ENCODE measurements at places on chromosomes 7 and 10.

DNA sequence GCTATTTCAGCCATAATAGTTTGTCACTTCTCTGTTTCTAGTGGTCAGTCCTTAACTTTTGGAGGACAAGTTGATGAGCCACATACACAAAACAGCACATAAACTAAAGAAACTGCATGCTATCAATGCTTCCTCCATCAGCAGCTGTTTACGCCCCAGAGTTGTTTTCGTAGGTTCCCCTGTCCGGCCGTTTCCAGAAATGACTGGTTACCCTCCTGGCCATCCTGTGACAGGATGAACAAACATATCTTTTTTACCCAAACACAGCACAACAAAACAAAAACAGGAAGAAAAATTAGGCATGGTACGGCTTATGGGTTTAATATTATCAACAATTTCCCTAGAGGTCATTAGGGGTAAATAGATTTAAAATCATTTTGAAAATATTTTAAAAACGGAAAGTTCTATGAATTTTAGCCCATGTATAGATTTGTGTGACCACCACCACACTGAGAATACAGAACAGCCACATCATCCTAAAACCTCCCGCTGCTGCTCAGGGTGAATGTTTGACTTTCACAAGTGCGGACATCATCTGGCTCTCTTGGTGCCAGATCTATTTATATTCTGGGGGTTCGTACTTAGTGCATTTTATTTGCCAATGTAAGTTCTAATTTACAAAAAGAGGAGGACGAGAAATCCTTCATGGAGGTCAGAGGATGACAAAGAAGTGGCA is 74.8 kb downstream of the HIPK2 start:
- no peak for DNase-seq

DNA sequence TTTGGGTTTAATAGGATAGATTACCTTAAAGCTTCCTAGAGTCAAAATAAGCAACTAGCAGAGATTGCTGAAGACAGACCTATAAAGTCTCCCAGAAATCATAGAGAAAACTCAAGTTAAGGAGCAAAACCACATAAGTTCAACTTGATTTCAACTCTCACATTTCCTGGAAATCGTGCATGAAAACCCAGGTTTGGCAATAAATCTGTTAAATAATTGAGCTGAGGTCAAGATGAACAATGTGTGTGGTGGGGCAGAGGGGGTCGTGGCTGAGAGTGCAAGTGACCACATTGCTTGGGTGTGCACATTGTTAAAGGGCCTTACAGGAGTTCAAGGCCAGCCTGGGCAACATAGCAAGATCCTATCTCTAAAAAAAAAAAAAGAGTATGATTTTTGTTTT is 636.5 kb downstream of the GALNT17 start:
- DNase-seq = no peak

DNA sequence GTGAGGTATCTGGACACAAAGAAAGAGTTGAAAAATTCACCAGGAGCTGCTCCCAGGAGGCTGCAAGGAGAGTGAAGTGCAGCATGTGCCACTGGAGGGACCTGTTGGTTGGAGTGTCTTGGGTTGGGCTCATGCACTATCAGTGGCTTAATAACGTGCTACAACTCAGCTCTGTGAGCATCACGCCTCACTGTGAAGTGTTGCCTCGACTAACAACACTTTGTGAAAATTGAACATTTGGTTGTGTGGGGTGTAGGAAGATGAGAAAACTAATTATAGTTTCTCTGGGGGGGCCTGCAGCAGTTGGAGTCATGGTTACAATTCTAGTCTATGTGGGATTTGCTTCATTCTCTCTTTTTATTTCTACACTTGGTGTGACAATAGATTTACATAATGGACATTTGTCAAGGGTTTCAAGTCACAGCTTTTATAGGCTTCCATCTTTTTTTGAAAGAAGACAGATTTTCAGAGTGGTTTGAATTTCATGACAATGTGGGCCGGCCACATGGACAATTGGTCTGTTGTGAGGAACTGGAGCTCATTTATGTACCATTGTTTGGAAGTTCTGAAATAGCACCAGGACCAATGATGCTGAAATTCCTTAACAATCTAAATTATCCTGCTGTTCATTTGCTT is 121.3 kb downstream of the RAMP3 start:
- DNase-seq = no peak

- no peak for DNase-seq
Observed at GRCh38 chr7:39300276-39300675, 265.9 kb upstream of the YAE1 start.

GRCh38 chr7:157406971-157407370 is 70.2 kb downstream of the DNAJB6 start:
- DNase-seq = no peak

DNA sequence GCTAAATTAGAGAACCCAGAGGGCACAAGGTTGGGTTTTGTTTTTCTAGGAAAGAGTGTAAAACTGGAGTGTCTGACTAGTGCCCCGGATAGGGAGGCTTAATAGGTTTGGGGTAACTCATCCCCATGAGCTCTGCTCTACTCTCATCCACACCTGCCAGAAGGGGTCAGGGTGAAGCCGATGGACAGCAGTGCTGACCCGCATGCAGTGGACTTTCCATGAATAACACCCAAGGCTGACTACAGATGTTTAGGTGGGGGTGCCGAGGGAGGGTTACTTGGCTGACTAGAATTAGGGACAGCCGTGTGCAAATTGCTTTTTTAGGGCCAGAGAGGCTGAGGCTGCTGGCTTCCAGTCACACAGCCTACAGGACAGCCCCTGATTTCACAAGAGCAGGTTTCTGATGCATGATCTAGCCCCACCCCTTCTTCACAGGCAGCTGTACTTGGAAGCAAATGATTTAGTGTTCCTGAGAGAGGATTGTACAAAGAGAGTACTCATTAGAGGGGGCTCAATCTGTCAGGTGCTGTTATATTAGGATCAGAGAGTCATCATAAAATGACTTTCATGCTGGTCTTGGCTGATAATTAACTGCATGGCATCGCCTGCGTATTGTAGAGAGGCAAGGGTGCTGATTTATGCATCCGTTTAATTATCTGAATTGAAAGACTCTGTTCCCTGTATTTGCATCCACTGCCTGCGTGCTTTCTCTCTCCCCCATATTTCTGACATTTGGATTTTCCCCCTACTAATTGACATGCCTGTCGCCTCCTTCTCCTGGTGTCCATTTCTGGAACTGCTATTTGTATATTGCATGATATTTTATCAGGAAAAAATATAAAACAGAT is 9.5 kb downstream of the INHBA start:
- DNase-seq = no peak

GRCh38 chr7:152544481-152544927 is 108.7 kb upstream of the KMT2C start:
- no peak for DNase-seq

GRCh38 chr10:46255801-46256747 is 30.7 kb upstream of the ANTXRL start:
- DNase-seq = no peak

DNA sequence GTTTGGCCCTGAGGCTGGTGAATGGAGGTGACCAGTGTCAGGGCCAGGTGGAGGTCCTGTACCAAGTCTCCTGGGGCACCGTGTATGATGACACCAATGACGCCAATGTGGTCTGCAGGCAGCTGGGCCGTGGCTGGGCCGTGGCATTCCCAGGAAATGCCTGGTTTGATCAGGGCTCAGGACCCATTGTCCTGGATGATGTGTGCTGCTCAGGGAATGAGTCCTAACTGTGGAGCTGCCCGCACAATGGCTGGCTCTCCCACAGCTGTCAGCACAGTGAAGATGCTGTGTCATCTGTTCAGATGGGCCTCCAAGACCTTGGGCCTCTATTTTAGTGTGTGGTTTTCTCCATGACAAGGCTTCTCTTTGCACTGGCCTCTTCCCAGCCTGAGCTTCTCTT is 64.0 kb downstream of the DMBT1 start:
- no peak for DNase-seq

GRCh38 chr10:97080051-97080776 is 105.5 kb downstream of the SLIT1 start:
- DNase-seq = no peak

DNA sequence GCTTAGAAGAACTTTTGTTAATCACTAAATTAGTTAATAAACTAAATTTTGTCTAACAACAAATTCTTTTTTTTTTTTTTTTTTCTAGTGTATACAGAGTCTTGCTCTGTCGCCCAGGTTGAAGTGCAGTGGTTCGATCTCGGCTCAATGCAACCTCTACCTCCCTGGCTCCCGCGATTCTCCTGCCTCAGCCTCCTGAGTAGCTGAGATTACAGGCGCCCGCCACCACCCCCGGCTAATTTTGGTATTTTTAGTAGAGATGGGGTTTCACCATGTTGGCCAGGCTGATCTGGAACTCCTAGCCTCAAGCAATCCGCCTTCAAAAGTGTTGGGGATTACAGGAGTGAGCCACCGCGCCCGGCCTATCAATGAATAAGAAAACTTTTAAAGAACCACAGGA is 1.1 kb upstream of the IQUB start:
- no peak for DNase-seq

DNA sequence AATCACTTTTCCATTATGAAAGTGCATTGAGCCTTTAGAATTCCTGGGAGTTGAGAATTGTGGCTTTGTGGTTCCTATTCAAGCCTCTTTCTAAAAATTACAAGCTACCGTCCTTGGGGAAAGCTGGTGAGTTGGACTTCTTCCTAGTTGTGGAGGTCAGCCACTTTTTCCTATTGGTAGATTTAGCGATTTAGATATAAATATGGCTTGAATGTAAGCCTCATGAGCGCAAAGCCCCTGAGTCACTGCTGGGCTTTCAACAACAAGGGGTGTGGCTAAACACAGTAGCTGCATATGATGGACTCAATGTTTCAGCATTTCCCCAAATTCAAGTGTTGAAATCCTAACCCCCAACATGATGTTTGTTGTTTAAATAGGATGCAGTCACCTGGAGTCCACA is 150.0 kb upstream of the IGFBP3 start:
- DNase-seq = peak; percentile 63

- DNase-seq = no peak
Observed at GRCh38 chr10:30378201-30378995, 29.3 kb upstream of the MTPAP start.

GRCh38 chr10:12397941-12398340 is 48.6 kb downstream of the CAMK1D start:
- DNase-seq = no peak

DNA sequence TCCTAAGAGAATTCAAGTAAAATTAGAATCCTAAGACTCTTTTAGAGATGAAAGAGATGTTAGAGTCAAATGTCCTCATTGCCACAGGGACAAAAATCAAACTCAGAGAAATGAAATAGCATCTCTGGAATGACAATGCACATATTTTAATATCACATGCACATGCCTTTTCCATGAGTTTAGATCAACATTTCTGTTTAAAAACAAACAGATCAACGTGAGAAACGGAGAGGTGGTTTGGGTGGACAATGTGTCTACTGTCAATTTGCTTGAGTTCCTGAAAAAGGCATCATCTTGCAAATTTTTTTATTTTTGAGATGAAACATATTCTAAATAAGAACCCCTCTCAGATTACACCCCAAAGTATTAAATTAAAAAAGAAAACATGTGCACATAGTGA is 130.0 kb downstream of the CHRM2 start:
- DNase-seq = no peak

DNA sequence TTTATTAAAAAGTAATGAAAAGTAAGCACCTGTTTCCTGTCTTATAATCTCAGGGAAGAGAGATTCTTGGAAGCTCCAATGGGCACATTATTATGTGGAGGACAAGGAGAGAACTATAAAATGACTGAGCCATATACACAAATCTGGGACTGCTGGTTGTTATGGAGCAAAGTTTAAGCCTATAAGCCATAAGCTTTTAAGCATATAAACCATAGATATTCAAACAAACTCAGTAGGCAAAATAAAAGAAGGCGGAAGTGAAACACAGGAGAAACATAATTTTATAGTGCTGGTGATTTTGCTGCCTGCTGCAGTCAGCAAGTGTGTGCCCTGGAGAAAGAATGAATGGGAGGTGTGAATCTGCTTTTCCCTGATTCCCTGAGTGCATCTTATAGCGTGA is 274.4 kb downstream of the KIF20B start:
- DNase-seq = no peak

Data from HS-5 (cell line).